ENCODE measurements at places on chromosomes 3 and 15.
A peak's percentile ranks its signal among the peaks of the same experiment; 100 is the strongest.

GRCh38 chr3:23810343-23811184 is 4.8 kb downstream of the UBE2E1 start:
- peak; percentile 38 for DNase-seq

DNA sequence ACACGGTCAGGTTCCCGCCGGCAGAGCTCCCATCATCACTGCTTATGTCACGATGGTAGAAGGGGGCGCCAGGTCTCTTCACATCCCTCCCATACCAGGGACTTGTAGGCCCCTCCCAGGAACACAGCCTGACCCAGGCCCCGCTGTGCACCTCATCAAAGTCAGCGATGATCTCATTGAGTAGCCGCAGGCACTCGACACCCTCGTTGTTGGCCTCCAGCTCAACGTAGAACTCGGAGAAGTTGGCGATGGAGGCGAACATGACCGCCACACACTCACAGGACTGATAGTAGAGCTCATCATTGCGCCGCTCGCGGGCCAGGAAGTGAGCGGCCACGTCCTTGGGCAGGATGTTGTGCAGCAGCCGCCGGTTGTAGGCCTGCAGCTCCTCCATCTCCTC is 89.2 kb downstream of the SEC22A start:
- DNase-seq, result no peak

DNA sequence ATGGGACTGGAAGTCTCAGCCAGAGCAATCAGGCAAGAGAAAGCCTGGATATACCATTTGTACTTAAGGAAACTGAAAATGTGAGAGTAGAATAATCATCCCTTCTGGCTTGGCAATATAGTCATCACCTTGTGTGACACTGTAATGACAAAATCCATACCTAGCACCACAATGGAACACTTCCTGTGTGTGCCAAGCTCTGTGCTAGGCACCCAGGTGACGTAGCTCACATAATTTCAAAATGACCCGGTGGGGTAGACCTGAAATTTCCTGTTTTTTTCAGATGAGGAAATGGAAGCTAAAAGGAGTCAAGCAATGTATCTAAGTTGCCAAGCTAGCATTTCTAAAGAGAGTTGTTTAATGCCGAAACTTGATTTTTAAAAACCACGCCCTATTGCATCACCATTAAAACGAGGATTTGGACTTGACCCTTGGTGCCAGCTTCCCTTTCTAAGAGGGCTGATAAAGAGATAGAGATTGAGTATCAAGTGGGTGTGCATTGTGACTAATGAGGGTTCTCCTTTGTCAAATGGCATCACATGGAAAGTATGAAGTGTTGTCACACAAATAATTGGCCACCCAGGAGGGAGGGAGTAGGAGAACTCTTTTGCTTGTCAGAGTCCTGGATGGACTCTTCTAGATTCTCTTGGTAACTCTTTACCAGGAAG is 141.3 kb upstream of the PDZRN3 start:
- DNase-seq, result no peak

- no peak for DNase-seq
These were observed 41.8 kb upstream of the UTS2B start for GRCh38 chr3:191372122-191372521.

- peak; percentile 89 for DNase-seq
These were observed 8.4 kb downstream of the MFGE8 start for GRCh38 chr15:88904624-88905327.

GRCh38 chr3:66425032-66425431 is 75.8 kb downstream of the LRIG1 start:
- DNase-seq, result no peak

GRCh38 chr3:108389372-108389771 is 93.0 kb downstream of the HHLA2 start:
- no peak for DNase-seq

DNA sequence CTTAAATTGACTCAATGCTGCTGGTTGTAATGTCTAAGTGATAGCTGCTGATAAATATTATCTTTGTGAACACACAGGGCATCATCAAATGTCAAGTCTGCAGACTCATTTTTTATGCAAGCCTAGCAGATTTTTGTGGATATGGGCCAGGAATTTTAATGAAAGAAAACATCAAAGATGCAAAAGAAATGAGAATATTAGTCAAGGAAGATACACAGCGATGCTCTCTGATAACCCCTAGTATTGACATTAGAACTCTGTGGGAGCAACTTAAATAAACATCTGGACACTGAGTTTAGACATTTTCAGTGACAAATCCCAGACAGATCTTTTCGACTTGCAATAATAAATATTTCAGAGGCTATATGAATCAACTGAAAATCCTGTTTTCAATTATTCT is 28.3 kb downstream of the POLR2M start:
- DNase-seq, result no peak

DNA sequence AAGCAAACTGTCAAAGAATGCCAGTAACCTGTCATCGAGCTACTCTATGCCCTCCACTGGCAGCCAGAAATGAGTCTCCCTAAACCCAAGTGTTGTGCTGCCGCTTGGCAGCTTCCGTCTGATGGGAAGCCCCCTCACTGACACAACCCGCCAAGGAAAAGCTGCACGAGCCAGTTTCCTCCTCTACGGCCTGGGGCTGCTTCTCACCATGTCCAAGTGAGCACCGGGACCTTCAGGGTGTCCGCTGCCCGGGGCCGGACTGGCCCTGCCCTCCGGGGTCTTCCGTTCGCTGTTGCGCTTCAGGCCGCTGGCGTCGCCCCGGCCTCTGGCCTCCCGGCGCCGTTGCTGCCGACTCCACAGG is 490 bp downstream of the TOMM70 start:
- no peak for DNase-seq

DNA sequence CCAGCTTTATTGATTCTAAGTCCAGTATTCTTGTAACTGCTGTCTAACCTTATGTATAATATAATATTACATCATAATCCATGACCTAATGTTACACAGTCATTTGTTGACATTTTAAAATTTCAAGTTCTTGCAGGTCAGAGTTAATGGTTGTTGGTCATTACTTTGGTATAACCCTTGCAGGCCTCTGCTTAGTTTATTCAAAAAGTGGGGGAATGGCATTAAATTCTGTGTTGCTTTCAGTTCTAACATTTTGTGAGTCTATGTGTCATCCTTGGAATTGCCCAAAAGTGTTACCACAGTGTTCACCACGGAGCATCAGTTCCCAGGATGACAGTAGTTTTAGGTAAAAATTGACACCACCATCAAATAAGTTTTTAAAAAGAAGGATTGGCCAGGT is 174.8 kb upstream of the BCL6 start:
- no peak for DNase-seq

- no peak for DNase-seq
These were observed 493.6 kb upstream of the ADAMTS9 start for GRCh38 chr3:65181391-65181871.

DNA sequence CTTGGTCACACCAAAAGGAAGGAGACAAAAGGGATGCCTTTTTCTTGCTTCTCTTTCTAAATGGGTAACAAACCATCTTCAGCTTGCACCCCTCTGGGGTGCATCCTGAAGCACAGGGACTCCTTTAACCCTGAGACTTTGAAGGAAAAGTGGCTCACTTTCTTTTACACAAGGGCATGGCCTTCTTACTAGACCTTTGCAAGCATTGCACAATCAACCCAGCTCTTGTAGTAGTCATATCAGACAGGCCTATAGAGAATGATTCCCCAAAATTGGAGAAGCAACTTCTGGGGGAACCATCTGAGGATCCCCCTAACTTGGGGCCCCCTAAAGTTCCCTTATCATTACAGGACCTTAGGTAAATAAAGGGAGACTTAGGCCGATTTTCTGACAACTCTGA is 56.1 kb upstream of the GK5 start:
- no peak for DNase-seq

DNA sequence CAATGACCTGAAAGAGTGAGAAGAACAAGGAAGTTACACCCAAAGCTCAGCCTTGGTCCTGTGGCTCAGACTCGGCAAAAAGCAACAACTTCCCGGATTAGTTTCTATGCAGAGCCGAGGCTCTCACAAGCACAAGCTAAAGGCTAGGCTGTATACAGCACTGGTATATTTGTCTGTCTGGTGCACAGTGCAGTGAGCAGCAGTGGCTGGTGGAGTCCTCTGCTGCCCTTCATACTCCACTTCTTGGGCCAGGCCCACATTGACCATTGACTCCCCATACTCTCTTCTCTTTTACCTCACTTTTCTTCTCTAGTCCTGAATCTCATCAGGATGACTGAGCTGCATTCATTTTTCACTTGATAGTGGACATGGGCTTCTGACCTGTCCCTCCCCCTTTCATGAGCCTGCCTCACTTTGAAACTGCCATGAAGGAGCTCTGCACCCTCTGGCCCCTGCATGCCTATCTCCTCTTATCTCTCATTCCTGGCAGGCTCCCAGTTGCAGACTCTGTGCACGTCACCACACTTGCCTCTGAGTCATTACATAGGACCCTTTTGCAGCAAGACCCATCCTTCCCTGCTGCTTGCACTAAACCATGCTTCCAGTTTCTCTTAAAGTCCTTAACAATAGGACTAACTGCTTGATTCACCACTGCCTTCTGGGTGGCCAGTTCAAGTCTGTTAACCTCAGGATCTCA is 379.3 kb downstream of the NTRK3 start:
- DNase-seq, result no peak

GRCh38 chr3:356952-357351 is 160.4 kb downstream of the CHL1 start:
- no peak for DNase-seq

GRCh38 chr3:184582646-184583577 is 21.3 kb downstream of the EPHB3 start:
- no peak for DNase-seq

DNA sequence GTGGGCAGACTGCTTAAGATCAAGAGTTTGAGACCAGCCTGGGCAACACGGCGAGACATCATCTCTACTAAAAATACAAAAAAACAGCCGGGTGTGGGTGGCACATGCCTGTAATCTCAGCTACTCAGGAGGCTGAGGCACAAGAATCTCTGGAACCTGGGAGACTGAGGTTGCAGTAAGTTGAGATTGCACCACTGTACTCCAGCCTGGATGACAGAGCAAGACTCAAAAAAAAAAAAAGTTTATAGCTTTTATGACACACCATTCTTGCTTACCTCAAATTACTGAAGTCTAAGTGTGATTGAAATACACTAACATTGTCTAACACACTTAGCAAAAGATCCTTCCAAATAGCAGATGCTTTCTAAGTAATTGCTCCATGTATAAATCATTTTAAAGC is 207.6 kb downstream of the STAG1 start:
- DNase-seq, result no peak

GRCh38 chr15:83794209-83794608 is 140.3 kb downstream of the ADAMTSL3 start:
- no peak for DNase-seq

DNA sequence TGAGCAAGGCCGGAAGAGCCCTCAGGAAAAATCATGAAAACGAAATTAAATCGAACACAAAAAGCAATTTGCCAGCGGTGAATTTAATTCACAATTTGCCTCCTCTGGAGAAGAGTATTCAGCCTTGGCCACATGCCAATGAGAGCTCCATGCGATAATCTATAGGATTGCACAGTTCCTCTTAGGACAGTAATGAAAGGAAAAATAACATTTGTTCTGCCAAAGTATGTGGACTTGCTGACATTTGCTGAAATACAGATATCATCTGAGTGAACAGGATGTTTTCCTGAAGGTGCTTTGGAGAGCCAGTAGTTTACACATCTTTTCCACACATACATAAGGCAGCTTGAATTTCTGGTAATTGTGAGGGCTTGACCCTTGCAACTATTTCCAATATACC is 188.6 kb upstream of the PDZRN3 start:
- no peak for DNase-seq

- no peak for DNase-seq
These were observed 1.9 kb downstream of the MEX3B start for GRCh38 chr15:82043796-82044372.

DNA sequence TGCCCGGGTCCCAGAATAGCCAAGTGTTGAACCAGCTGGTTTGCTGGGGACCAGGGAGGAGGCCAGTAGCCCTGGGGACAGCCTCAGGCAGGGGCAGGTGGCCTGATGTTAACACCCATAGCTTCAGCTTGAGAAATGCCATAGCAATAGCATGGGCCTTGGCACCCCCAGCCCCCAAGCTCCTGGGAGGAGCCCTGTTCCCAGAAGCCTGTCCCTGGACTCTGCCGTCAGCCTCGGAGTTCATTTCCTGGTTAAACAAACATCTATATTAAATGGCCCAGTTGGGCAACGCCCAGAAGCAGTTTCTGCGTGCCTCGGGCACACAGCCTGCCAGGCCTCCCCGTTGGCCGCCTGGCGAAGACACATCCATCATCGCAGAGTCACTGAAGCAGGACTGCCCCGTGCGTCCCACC is 58.2 kb downstream of the FGD5 start:
- DNase-seq, result no peak

DNA sequence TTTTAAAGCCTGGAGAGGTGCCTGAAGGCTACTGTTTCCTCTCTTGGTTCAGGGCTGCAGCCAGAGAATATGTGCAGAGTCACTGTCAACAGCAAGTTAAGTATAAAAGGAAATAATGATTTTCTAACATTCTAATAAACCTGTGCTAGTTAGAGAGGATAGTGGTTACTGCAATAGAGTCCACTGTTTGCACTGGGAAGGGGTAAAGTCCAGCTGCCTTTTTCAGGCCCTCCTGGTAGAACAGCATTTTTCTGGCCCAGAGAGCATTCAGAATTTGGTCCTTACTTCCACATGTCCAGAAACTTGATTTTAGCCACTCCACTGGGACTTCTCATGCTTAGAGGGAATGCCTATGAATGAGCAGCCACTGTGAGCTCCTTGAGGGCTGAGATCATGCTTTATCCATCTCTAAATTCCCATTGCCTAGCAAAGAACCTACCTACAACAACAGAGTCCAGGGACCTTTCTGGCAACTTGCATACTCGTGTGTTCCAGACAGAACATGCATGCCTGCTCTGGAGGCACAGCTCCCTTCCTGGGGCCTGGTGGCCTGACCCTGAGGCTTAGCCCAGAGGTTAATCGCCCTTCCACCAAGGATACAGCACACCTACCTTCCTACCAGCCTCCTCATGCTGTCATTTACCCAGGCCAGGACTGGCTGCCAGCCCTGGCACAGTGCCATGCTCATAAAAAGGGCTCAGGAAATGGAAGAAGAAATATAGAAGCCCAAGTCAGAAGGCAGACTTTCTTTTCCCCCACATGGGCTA is 50.3 kb upstream of the ATP13A3 start:
- no peak for DNase-seq

DNA sequence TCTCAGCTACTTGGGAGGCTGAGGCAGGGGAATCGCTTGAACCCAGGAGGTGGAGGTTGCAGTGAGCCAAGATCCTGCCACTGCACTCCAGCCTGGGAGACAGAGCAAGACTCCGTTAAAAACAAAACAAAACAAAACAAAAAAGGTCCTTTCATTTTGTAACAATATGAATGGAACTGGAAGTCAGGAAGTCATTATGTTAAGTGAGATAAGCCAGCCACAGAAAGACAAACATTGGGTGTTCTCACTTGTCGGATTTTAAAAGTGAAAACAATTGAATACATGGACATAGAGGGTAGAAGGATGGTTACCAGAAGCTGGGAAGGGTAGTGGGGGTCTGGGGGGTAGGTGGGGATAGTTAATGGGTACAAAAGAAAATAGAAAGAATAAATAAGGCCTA is 12.5 kb upstream of the B3GALNT1 start:
- no peak for DNase-seq

GRCh38 chr15:71743861-71744382 is 66.4 kb upstream of the NR2E3 start:
- DNase-seq, result peak; percentile 9

Measured in stimulated activated CD4-positive, alpha-beta T cell treated with anti-CD3 and anti-CD28 coated beads, TNF-alpha, amount 100 ng/mL, for 1 hour (primary cell).